ENCODE measurements at places on chromosomes 2 and 18. TPM values are rescaled to one million over a fixed set of nuclear protein-coding genes. Genes with fewer than 3 reads are reported as not detected.

The CFC1B gene
- total RNA-seq, result not detected

The EGR4 gene
- 0.12 TPM for total RNA-seq

The PROC gene
- total RNA-seq, result not detected

The FBXO36 gene
- 1.9 TPM for total RNA-seq

The SAG gene
- not detected for total RNA-seq

The TCF4 gene
- total RNA-seq, result 0.91 TPM

The CD207 gene
- total RNA-seq, result not detected

The EVA1A gene
- not detected for total RNA-seq

The HNRNPLL gene
- 54.4 TPM for total RNA-seq

The SALL3 gene
- total RNA-seq, result not detected

The GKN1 gene
- not detected for total RNA-seq

The CIDEA gene
- not detected for total RNA-seq

The RUFY4 gene
- total RNA-seq, result 1.8 TPM

The IL1RL2 gene
- 0.30 TPM for total RNA-seq

The CTAGE1 gene
- total RNA-seq, result not detected

The ZNF396 gene
- total RNA-seq, result 0.74 TPM

The IL36G gene
- not detected for total RNA-seq

The ELOA2 gene
- not detected for total RNA-seq

The THSD7B gene
- total RNA-seq, result not detected

The IL1F10 gene
- not detected for total RNA-seq

The TFCP2L1 gene
- total RNA-seq, result not detected

The G6PC2 gene
- not detected for total RNA-seq
